ENCODE measurements at places on chromosomes 16 and 17.
A peak's percentile ranks its signal among the peaks of the same experiment; 100 is the strongest.

GRCh38 chr16:81451753-81452680 lies 7.4 kb downstream of the CMIP start:
- DNase-seq: peak; percentile 83

- DNase-seq: no peak
These were observed 109.4 kb downstream of the AMFR start for GRCh38 chr16:56315955-56316354.

- DNase-seq: no peak
These were observed 62.8 kb downstream of the GRB7 start for GRCh38 chr17:39800540-39800939.

GRCh38 chr17:51721730-51722129 lies 436.8 kb downstream of the CA10 start:
- no peak for DNase-seq

DNA sequence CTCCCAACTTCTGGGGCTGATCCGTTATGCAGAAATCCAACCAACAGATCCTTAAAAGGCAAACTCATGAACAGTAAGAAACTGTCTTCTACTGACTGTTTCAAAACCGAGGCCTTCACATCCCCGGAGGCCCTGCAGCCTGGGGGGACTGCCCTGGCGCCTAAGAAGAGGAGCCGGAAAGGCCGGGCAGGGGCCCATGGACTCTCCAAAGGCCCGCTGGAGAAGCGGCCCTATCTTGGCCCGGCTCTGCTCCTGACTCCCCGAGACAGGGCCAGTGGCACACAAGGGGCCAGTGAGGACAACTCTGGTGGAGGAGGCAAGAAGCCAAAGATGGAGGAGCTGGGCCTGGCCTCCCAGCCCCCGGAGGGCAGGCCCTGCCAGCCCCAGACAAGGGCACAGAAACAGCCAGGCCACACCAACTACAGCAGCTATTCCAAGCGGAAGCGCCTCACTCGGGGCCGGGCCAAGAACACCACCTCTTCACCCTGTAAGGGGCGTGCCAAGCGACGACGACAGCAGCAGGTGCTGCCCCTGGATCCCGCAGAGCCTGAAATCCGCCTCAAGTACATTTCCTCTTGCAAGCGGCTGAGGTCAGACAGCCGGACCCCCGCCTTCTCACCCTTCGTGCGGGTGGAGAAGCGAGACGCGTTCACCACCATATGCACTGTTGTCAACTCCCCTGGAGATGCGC lies 39.5 kb downstream of the SREBF1 start:
- no peak for DNase-seq

DNA sequence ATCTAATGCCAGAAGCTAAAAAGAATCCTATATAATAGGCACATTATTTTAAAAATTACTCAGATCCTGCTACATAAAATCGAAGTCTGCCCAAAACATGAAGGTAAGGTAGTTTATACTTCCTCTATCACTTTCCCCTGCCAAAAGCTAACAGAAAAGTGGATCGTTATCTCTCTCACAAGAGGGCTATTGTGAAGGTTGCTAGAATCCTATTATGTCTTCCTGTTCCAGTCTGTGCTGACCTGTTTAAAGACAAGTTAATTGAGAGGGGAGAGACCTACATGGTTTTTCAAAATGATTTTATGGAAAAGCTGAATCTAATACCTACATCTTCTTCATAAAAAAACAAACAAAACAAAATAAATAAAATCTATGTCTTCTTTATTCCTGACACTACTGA lies 1410.9 kb upstream of the CDH8 start:
- no peak for DNase-seq

- no peak for DNase-seq
These were observed 2.7 kb upstream of the HOXB9 start for GRCh38 chr17:48628649-48629410.

DNA sequence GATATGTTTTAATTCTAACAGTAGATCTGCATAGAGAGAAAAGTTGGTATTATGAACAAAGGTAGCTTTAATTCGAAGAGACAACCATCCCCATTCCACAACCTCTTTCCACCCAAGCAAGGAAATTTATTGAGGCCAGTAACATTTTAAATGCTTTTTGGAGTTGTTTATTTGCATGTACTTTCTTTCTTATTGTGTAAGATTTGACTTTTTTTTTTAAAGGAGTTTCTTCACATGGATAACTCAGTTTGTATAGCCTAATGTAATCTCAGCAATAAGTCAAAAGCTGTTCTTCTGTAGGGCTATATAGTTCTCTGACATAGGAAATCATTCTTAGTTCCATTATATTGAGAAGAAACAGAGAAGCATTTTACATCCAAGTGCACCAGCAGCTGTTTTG lies 163.3 kb downstream of the PRKCA start:
- no peak for DNase-seq

- DNase-seq: no peak
These were observed 47.4 kb upstream of the CDYL2 start for GRCh38 chr16:80851831-80852230.

GRCh38 chr17:48795444-48796162 lies 21.4 kb downstream of the TTLL6 start:
- no peak for DNase-seq

- no peak for DNase-seq
These were observed 61.6 kb downstream of the GNA13 start for GRCh38 chr17:64994781-64995538.

- DNase-seq: no peak
These were observed 24.5 kb downstream of the ADORA2B start for GRCh38 chr17:15969463-15969862.

DNA sequence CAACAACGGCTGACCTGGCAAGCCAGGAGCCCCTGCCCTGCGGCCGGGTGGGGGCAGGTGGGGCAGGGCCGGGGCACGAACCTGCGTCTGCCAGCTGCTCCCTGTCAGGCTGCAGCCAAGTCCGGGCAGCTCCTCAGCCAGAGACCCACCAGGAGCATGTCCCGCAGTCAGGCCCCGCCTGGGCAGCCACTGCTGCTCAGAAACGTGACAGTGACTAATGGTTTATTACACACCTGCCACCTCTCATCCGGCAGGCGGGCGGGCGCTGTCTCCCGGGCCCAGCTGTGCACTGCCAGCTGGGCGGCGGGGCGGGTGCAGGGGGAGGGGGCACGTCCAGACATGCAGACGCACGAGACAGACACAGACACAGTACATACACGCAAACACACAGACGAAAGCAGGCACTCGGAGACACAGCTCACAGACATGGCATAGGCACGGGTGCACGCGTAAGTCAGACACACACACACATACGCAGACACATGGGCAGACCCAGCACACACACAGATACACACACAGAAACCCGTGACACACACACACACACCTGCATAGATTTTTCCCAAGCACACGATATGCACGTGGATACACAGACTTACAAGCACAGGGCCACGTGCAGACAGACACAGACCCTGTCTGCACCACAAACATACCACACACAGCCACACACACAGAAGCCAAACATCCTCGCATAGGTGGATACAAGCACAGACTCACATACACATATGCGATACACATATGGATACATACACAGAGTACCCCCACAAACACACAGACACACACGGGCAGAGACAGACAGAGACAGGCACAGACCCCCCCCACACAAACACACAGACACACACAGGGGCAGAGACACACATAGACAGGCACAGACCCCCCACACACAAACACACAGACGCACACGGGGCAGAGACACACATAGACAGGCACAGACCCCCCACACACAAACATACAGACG lies 248.3 kb upstream of the CIBAR2 start:
- DNase-seq: no peak

GRCh38 chr16:86775511-86775921 lies 197.2 kb downstream of the FOXL1 start:
- DNase-seq: no peak

- no peak for DNase-seq
These were observed 9.4 kb downstream of the PLD6 start for GRCh38 chr17:17196776-17197175.

DNA sequence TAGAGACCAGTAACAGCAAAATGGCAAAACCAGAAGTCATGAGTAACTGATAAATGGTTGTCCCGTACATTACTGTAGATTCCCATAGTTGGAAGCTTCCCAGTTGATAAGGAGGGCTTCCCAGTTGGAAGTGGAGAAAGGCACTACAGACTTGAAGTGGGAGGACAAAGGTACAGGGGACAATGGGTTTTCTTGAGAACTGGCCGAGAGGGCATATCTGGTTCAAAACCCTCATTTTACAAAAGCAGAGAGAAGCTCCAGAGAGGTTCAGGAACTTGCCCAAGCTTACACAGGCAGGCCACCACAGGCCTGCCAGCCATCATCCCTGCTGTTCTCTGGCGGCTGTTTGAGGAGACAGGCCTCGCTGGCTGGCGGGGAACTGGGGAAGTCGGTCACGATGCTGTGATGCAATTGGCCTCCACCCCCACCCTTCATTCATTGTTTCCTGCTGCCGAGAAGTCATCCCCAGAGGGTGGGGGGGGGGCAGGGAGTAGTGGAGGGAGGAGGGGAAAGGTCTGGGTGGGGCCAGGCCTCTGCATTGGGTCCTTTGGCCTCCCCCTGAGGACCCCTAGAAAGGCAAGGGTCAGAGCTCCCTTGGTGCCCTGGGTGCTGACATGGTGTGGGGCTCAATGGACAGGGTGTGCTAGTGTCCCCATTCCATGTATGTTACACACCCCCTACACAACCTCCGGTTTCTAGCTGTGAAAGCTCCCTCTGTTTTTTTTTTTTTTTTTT lies 3.0 kb downstream of the UBALD2 start:
- peak; percentile 92 for DNase-seq

DNA sequence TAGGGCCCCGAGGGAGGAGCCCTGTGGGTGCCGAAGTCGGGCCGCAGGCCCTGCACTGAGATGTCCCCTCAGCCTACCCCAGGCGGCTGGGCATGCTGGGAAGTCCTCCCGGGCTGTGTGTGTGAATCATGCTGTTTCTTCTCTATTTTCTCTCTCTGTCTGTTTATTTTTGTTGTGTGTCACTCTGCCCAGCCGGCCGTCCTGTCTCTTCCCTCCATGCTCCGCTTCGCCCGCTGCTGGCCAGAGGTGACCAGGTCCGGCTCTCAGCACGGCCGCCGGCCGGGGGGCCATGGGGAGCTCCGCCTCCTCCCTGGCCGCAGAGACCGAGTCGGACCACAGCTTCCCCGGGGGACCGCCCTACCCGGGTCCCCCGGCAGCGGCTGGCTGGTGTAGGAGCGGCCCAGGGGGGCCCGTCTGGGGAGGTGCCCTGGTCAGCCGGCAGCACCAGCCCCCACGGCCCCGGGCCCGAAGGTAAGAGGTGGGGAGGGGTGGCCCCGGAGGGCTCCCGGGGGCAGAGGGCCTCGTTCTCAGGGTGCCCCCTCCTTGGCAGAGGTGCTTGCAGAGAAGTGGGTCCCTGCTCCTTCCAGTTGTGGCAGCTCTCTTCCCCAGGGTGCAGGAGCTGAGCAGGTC lies 12.5 kb downstream of the CAPN15 start:
- no peak for DNase-seq

DNA sequence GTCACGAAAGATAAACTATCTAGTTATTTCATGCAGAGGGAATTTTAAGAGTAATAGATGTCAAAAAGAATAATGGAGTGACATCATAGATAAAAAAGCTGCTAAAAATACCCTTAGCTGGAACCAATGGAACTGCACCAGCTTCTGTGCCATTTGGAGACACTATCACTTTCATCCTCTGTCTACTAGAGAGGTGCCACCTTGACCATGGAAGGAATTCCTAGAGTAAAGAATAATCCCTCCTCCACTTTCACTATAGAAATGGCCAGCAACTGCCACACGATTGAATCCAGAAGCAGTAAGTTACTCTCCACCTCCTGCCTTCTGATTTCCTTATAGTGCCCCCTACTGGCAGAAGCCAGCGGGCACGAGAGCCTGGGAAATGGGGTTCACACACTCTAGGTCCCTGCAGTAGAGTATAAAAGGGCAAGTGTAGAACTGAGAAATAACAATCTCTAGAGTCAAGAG lies 2.8 kb upstream of the ALDH3A2 start:
- peak; percentile 62 for DNase-seq

GRCh38 chr17:74639704-74640151 lies 16.2 kb upstream of the CD300E start:
- peak; percentile 69 for DNase-seq

GRCh38 chr17:48757524-48757961 lies 29.0 kb upstream of the HOXB13 start:
- no peak for DNase-seq

DNA sequence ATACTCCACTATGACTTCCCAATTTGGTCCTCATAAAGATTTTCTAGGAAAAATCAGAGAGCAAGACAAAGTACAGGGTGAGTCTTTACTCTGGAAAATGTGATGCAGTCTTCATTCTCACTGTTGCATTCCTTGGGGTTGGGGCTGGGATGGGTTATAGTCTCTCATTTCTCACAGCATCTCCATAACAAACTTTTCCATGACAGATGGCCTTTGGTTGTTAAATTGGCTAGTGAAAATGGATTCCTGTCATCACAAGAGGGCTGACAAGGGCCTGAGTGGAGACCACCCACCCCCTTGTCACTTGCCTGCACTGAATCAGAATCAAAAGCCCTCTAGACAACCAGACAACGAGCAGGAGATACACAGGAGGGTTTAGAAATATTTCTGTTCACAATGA lies 174.6 kb downstream of the AATF start:
- no peak for DNase-seq

DNA sequence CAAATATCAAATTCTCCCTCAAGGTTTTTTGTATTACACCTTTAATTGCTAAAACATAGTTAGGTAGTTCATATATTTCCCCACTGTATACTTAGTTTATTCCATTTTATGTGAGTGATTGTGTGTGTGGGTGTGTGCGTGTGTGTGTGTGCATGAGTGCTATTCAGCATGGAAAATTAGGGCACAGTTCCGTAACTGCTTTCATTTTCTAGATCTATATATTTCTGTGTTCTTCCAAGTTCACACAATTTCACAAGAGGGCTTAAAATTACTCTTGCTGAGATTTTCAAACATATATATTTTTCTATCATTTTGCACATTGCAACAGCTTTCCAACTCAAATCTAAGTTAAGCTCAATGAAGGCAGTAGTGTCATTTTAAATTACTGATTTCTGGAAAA lies 782.9 kb upstream of the SOX9 start:
- DNase-seq: no peak

DNA sequence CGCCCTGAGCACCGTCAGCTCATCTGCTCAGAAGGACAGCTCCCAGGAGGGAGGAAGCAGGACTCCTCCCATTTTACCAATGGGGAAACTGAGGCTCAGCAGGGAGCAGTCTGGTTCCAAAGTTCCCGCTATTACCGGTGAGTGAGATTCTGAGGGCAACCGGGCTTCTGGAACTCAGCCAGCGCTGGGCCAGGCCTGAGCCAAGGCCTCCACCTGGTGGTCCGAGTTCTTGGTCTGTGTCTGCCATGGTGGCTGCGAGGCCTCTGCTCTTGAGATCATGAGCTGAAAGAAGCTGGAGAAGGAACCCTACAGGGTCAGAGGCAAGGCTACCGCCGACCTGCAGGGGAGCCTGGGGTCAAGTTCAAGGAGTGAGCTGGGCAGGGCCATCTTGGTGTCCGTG lies 110.8 kb upstream of the GSE1 start:
- no peak for DNase-seq

DNA sequence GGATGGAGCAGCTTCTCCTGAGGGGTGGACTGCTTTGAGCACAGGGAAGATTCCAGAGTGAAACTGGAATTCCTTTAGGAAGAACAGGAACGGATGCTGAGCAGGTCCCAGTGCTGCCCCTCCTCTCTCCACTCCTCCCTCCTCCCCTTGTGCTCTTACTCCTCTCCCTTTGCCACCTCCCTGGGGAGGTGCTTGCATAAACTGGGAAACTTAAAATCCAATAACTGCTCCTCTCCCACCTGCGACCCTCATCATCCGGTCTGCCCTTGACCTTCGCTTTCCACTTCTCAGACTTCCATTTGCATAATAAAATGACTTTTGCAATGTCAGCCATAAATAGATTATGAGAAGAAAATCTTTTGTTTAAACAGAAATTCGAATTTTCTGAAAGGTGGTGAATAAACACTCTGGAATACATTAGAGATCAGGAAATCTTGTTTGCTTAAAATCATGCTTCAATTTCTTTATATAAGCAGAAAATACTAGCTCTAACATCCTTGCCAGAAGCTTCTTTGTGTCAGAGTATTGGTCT lies 23.7 kb downstream of the HSBP1 start:
- DNase-seq: no peak

All from inflammatory macrophage treated with lipopolysaccharide for 1 hour (primary cell).